ENCODE measurements at places on chromosomes 11 and 22. TPM values are rescaled to one million over a fixed set of nuclear protein-coding genes. Genes with fewer than 3 reads are reported as not detected.
A peak's percentile ranks its signal among the peaks of the same experiment; 100 is the strongest.

DNA sequence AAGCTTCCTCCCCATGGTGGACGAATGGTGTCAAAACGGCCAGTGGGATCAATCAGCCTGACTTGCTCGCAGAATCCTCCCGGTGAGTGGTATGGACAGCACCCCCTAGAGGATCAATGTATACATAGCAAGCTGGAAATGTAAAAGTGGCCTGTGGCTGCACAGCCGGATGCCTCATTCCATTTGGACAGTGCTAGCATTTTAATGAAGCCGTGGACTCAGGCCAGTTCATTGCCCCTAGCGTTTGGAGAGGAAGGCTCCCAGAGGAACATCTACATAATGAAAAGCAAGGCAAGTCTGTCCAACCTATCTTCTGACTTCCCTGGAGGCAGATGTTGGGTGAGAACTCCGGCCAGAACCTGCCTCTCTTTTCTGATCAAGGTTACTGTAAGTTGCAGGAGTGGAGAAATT lies 942.3 kb downstream of the NTM start:
- peak; percentile 14 for DNase-seq

- DNase-seq = no peak
Observed at GRCh38 chr11:110128161-110128560, 35.0 kb downstream of the ZC3H12C start.

- DNase-seq = no peak
Observed at GRCh38 chr11:59097113-59097708, 9.8 kb upstream of the FAM111B start.

GRCh38 chr11:119689302-119689701 lies 39.7 kb downstream of the NECTIN1 start:
- no peak for DNase-seq

GRCh38 chr22:22060200-22061084 lies 77.9 kb upstream of the TOP3B start:
- DNase-seq = no peak

GRCh38 chr22:39818094-39818493 lies 75.5 kb downstream of the ENTHD1 start:
- no peak for DNase-seq

DNA sequence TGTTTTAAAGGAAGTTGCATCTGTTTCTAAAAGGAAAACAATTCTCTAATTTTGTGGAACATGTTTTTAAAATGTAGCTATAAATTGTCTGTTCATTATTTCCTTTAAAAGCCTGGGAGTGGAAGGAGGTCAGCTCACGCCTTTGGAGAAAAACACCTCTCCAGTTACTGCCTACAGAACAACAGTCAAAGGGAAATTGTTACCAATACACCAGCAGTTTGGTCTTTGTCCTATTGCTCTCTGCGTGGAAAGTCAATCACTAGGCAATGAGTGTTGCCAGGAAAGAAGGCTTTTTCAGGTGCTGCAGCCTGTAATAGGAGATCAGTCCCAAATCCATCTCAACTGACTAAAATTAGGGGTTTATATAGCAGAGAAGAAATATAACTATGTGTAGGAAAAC lies 22.2 kb downstream of the SVIP start:
- no peak for DNase-seq

BTG4 gene
- total RNA-seq = not detected

NUP98 gene
- total RNA-seq = 73.4 TPM

OR5W2 gene
- not detected for total RNA-seq

CNTN5 gene
- 17.9 TPM for total RNA-seq

CCDC116 gene
- not detected for total RNA-seq

GSTT2 gene
- 0.41 TPM for total RNA-seq

ABCC8 gene
- total RNA-seq = 8.6 TPM

CEP126 gene
- total RNA-seq = 10.6 TPM
